ENCODE measurements at places on chromosomes 2 and 18. TPM values are rescaled to one million over a fixed set of nuclear protein-coding genes. Genes with fewer than 3 reads are reported as not detected.

The ANKRD30B gene
- not detected for total RNA-seq

The LCT gene
- total RNA-seq, result not detected

The GTF2A1L gene
- not detected for total RNA-seq

The INHBB gene
- total RNA-seq, result 38.2 TPM

The RESP18 gene
- total RNA-seq, result not detected

The SDC1 gene
- total RNA-seq, result 93.0 TPM

DNA sequence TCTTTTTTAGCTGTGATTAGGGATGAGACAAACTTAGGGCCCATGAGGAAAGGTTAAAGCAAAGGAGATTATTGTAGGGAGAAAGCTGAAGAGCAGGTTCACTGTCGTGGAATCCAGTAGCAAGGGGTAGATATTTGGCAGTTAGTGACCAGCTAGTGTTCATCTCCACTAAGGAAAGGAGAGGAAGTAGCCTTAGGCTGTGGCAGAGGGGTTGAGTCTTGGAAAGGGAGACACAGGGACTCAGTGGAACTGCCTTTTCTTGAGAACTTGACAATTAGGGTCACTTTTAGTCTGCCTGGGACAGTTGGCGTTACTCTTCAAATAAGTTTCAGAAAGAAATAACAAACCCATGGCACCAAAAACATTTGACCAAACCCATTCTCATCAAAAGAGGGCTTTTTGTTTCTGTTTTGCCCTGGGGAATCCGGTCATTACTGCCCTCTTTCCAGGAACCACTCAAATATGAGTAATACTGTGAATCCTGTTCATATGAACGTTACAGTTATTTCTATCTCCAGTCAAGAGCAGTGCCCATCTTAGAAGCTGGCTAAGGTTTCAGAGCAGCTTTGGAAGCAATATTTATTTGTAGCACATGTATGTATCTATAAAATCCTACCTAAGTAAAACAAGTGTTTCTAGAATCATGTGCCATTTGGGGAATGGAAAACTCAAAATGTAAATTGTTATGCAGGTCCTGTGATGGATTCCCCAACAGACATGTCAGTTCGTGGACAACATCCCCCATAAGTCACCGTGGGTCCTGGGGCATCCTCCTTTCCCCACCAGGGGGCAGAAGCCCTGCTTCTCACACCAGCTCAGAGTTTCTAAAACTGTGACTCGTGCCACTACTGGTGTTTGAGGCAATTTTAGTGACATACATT is 77.3 kb upstream of the PHLPP1 start:
- DNase-seq, result peak; percentile 15

DNA sequence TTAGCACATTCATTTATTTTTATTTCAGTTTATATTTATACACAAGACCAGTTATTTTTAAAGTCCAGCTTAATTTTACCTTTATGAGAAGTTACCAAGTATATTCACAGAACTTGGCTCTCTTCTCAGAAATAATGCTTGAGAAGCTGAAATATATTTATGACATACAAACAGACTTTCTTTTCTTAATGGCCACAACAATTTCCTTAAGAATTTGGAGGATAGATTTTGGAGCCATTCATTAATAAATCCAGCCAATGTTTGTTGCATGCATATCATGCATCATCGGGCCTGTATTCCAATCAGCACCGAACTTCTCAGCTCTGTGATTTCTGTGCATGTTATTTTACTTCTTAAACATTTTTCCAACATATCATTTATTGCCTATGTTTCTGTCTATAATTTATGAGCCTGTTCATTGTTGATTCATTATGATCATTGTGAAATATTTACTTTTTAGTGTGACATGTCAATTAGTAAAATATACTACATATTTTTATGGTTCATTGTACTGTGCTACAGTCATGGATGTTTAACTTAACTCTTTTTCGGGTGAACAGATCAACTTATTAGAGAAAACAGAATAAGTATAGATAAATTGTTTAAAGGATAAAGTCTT is 3.5 kb downstream of the GULP1 start:
- DNase-seq, result no peak

DNA sequence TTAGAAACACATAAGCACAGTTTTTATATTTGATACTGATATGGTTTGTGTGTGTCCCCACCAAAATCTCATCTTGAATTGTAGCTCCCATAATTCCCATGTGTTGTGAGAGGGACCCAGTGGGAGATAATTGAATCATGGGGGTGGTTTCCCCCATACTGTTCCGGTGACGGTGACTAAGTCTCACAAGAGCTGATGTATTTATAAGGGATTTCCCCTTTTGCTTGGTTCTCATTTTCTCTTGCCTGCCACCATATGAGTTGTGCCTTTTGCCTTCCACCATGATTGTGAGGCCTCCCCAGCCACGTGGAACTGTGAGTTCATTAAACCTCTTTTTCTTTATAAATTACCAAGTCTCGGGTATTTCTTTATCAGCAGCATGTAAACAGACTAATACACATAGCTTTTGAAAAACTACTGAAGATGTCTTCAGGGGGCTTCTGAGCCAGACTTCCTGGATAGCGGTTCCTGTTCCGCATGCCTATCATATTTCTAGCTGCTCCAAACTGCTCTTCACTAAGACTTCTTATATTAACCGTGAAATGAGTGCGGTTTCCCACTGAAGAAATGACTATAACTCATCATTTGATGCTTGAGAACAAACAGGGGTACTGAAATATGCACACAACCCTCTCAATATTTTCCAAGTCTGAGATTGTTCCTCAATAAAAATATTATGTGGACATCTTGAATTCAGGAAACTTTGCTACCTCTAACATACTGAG is 75.8 kb downstream of the SPHKAP start:
- no peak for DNase-seq

GRCh38 chr2:188596054-188596453 is 304.4 kb downstream of the GULP1 start:
- no peak for DNase-seq

- peak; percentile 15 for DNase-seq
These were observed 326.1 kb downstream of the PARD3B start for GRCh38 chr2:204871231-204871953.

DNA sequence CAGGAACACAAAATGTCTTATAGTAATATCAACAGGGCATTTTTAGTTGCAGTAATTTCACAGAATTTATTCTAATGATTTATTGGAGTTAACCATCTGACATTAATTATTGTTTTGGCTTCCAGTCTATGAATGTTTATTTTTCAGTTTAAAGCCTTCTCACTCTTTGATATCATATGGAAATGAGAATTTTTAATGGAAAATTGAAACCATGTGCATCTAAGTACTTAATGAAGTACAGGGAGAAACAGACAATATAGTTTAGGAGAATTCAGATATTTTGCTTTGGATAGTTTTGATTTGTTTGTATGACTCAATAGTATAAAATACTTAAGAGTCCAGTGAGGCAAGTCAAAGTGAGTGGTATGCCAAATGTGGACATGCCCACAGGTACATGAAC is 126.1 kb downstream of the OLA1 start:
- DNase-seq, result no peak

DNA sequence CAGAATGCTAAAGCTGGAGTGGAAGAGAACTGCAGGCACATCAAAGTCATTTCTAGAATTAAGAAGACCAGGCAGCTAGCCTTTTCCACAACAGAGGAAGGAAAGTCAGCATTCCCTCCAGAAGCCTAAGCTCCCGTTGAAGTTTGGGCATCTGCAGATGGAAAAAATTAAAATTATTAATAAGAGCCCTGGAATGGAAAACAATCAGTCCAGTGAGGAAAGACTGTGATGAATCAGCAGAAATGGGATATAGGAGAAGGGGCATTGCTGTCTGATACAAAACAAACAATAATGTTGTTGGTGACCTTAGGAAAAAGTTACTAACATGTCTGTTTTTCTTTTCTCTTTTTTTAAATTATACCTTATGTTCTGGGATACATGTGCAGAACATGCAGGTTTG is 450.7 kb upstream of the SLC14A2 start:
- DNase-seq, result no peak

GRCh38 chr2:190579915-190580846 is 45.7 kb upstream of the NEMP2 start:
- DNase-seq, result no peak

DNA sequence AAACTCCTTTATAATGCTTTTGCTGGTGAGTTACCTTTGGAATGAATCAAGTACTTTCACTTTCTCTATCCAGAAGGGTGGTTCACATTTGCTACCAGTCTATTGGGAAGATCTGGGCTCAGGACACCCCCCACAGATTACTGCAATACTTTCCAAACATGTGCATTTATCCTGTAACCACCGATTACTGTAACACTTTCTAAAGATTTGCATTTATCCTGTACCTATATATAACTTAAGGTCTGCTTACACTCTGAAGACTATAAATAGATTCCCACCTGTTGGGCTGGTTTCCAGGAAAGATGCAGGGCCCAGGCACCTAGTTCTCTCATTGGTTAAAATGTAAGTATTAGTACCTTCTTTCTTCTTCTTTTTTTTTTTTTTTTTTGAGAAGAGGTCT is 113.0 kb upstream of the NEDD4L start:
- DNase-seq, result no peak

DNA sequence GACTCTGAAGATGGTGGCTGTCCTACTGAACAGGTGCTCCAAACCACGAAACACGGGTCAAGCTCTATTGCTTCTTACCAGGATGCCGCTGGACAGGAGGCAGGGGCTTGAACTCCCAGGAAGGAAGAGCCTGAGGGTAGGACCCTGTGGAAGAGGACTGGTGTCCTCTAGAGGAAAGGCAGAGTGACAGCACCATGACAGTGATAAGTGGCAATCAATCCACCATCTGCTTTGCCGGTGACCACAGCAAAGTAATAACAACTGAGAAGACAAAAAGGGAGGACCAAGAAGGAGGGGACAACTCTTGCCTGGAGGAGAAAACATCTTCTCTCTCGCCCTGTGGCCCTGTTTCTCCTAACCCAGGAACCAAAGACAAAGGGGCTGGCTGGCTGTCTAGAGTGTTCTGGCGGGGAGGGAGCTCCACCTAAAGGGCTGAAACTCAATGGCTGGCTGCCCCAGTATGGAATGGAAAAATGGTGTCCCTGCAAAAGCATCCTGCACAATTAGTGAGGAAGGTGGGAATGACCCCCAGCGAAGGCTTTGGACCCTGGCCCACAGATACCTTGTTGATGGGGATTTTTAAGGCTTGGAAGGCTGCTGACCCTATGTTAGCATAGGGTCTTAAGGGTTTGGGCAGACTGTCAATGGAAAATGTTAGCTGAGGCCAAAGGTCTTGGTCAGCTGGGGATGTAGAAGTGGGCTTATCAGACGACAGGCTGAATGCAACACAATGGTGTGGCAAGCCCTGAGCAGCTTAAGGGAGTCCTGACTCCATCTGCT is 35.4 kb downstream of the PROC start:
- no peak for DNase-seq

- DNase-seq, result no peak
These were observed 43.6 kb downstream of the QPCT start for GRCh38 chr2:37388074-37388473.

Data from Panc1 (cell line).